ENCODE measurements at places on chromosomes 16 and 17. TPM values are rescaled to one million over a fixed set of nuclear protein-coding genes. Genes with fewer than 3 reads are reported as not detected.

- H3K36me3 ChIP-seq = no peaks in the 10 kb centered on the region
- peak overlapping the region; percentile 84 for H3K27ac ChIP-seq
- H3K4me3 ChIP-seq = peak overlapping the region; percentile 67
- DNase-seq = peak; percentile 8
- no peaks in the 10 kb centered on the region for H3K27me3 ChIP-seq
- peaks cover 22% of the 10 kb centered on the region for H3K4me1 ChIP-seq
Observed at GRCh38 chr17:60390925-60391470, 935 bp downstream of the USP32 start.

- H3K4me1 ChIP-seq = peaks cover 11% of the 10 kb centered on the region
- no peaks in the 10 kb centered on the region for H3K27me3 ChIP-seq
- no peak for DNase-seq
- no peak overlapping the region for H3K27ac ChIP-seq
- no peak overlapping the region for H3K4me3 ChIP-seq
Observed at GRCh38 chr16:17532338-17532995, 61.7 kb upstream of the XYLT1 start.

- no peak for DNase-seq
- no peaks in the 10 kb centered on the region for H3K27me3 ChIP-seq
- peaks cover 20% of the 10 kb centered on the region for H3K36me3 ChIP-seq
Observed at GRCh38 chr16:89136931-89137330, 34.6 kb upstream of the CDH15 start.

- peaks cover 31% of the 10 kb centered on the region for H3K4me1 ChIP-seq
- no peak for DNase-seq
- no peak overlapping the region for H3K27ac ChIP-seq
- no peaks in the 10 kb centered on the region for H3K36me3 ChIP-seq
Observed at GRCh38 chr16:3580251-3580651, 3.0 kb upstream of the NLRC3 start.

DNA sequence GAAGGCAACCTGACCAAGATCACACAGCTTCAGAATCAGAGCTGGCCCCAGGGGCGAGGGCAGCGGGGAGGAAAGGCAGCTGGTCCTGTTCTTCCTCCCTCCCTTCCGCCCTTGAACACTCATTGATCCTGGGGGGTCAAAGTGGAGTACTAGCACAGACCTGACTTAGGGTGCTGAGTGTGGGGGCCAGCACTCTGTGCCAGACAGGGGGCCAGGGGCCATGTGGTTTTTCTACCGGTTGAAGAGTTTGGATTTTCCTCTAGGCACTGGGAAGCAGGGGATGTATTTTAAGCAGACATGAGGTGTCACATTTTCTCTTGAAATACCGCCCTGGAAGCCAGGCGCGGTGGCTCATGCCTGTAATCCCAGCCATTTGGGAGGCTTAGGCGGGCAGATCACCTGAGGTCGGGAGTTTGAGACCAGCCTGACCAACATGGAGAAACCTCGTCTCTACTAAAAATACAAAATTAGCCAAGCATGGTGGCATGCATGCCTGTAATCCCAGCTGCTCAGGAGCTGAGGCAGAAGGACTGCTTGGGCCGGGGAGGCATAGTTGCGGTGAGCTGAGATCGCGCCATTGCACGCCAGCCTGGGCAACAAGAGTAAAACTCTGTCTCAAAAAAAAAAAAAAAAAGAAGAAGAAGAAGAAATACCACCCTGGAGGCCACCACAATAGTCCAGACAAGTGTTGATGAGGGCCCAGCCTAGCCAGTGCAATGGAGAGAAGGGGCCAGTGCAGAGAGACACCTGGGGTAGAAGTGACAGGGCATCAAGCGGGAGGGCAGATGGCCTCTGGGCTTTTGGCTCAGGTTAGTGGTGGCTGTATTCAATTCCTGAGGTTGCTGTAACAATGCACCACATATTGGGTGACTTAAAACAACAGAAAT lies 15.3 kb downstream of the OSBPL7 start:
- no peaks in the 10 kb centered on the region for H3K4me1 ChIP-seq
- H3K27me3 ChIP-seq = no peaks in the 10 kb centered on the region

DNA sequence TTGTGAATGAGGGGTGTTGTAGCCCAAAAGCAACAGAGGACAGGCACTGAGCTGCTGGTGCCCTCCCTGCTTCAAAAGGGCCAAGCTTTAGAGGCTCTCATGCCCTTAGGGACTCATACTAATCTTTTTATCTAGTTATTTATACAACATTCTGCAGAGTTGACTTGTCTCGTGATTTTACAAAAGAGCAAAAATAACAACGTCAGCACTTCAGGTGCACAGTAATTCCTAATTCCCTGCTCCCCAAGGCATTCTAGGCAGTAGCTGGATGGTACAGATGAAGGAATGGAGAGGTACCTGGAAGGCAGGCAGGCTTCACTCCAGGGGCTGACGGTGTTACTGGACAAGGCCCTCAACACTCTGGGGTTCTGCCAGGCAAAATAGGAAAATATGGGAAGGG lies 406.7 kb upstream of the CCL2 start:
- H3K27me3 ChIP-seq = no peaks in the 10 kb centered on the region
- no peak for DNase-seq
- no peaks in the 10 kb centered on the region for H3K4me1 ChIP-seq
- no peak overlapping the region for H3K27ac ChIP-seq
- no peak overlapping the region for H3K4me3 ChIP-seq

- H3K27ac ChIP-seq = no peak overlapping the region
- no peak for DNase-seq
- no peak overlapping the region for H3K4me3 ChIP-seq
- H3K36me3 ChIP-seq = no peaks in the 10 kb centered on the region
Observed at GRCh38 chr17:30920282-30920681, 1.5 kb upstream of the ADAP2 start.

DNA sequence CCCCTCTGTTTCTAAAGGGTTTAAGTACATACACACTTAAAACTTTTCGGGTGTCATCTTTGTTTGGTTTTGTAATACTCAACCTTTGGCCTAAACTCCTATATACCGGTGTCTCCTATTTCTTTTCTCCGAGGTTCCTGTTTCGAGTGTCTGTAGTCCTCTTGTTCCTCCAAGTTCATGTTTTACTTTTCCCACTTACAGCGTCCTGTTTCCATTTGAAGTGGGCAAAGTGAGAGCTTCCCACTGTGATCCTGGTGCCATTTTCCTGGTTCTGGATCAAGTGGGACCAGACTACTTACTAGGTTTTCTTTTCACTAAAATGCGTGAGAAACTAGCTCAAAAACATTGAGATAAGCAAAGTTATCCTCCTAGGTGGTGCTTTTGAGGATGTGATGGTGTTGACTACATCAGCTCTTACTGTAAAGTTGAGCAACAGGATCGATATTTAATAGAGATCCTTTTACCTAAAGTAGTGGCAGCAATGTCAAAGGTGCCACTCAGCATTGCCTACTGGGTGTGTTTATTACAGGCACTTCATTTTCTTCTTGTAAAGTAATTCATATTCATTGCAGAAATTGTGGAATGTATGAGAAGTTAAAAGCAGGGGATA lies 1.3 kb downstream of the PSMD3 start:
- peaks cover 28% of the 10 kb centered on the region for H3K36me3 ChIP-seq
- peaks cover 34% of the 10 kb centered on the region for H3K4me1 ChIP-seq
- H3K27ac ChIP-seq = peak overlapping the region; percentile 96
- H3K4me3 ChIP-seq = peak overlapping the region; percentile 90
- no peaks in the 10 kb centered on the region for H3K27me3 ChIP-seq
- DNase-seq = no peak

DNA sequence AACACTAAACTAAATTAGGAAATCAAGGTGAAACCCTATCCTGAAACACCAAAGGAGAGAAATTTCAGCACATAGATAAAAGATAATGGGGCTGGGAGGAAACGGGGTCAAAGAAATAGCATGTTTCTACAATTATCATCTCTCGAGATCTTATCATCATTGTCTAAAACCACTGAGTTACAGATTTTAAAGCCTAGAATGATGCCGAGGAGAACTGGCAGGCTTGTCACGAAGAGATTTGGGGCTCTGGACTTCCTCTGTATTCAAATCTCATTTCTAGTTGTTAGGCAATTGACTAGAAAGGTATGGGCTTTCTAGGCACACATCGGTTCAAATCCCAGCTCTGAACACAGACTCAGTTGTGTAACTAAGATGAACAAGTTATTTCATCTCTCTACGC lies 9.3 kb downstream of the PDZD9 start:
- H3K4me1 ChIP-seq = peaks cover 24% of the 10 kb centered on the region
- no peak overlapping the region for H3K27ac ChIP-seq
- no peaks in the 10 kb centered on the region for H3K27me3 ChIP-seq
- no peak overlapping the region for H3K4me3 ChIP-seq
- no peak for DNase-seq
- no peaks in the 10 kb centered on the region for H3K36me3 ChIP-seq

- H3K27me3 ChIP-seq = no peaks in the 10 kb centered on the region
- no peaks in the 10 kb centered on the region for H3K36me3 ChIP-seq
- H3K4me1 ChIP-seq = no peaks in the 10 kb centered on the region
Observed at GRCh38 chr17:33493566-33493965, 200.5 kb upstream of the ASIC2 start.

The RHBDL3 gene
- not detected for total RNA-seq

The NOD2 gene
- 9.8 TPM for total RNA-seq

Data from CD4-positive, alpha-beta memory T cell (primary cell).